Fibroblast of skin of right quadriceps (primary cell): ENCODE measurements at places on chromosomes 16 and 17.

DNA sequence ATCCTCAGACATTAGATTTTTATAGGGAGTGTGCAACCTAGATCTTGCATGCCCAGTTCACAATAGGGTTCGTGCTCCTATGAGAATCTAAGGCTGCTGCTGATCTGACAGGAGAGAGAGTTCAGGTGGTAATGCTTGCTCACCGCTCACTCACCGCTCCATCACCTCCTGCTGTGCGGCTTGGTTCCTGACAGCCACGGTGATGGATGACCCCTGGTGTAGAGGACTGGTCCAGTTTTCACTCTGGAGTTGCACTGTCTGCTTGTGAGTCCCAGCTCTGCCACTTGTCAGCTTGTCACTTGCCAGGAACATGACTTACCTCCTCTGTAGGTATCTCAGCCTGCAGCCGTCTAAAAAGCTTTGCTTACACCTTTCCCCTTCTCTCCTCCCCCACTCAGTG lies 214.6 kb downstream of the SNX29 start:
- no peak for DNase-seq

DNA sequence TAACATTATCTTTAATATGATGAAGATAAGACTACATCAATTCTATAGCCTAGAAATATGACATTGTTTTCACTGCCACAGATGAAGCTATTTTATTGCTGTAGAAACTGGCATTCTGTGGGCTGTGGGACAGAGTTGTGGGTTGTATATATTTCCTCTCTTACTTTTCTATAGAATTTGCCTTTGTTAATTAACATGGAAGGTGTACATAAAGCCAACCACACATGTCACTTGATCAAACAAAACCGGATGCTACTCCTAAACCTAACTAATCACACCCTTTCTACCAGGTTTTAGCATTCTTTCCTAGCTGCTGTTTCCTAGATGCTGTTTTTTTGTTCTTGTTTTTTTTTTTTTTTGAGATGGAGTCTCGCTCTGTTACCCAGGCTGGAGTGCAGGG lies 81.2 kb upstream of the ATP2A3 start:
- no peak for DNase-seq

DNA sequence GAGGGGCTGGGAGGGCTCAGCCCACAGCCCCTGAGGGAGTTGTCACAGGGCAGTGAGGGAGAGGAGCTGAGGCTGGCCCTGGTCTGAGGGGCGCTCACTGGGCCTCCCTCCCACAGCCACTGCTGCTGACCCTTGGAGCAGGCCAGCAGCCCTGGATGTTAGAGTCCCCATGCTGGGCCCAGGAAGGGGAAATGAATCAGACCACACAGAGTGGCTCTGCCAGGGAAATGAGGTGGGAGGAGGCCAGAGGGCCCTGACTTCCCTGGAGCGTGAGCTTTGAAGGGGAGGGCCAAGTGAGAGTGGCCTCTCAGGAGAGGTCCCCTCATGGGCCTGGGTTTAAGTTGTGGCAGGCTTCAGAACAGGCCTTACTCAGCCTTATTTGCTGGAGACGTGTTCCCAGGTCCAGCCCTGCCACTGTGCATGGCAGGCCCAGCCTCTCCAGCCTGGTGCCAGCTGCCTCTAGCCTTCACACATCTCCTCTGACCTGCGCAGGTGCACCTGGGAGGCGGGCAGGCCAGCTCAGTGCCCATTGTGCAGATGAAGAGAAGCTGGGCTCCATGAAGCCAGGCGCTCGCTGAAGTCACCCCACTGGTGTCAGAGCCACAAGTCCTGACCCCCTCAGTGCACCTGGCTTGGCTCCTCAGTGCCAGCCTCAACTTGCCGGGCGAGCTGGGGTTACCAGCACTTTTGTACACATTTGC lies 15.4 kb downstream of the GPT2 start:
- DNase-seq = no peak

- no peak for DNase-seq
Measured at GRCh38 chr17:17564896-17565295, 26.6 kb downstream of the PEMT start.

DNA sequence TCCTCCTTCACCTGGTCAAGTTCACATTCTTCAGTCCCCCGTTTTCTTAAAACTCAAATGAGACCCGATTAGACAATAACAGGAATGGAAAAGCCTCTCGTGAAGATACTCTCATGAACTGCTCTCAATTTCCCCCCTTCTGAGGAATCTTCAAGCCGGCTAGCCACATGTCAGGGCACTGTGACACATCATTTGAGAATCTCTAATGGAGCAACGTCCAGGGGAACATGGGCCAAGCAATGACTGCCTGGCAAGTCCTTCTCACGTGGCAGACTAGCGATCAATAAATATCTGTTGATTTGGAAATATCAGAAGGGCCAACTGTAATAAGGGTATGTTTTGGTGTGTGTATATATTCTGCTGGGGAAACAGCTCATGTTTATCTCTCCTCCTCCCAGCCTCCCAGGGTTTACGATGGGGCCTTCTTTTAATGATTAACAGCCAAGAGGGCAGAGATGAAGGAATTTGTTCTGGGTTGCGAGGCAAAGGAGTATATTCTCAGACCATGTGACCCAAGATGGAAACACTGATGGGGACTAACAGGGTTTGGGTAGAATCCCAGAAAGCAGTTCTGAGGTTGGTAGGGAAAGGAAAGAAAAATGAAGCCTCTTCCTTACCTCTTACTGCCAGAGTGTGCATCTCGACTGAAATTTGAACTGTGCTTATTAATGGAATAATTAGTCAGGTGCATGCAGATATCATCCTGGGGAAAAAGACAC lies 21.4 kb downstream of the TTLL6 start:
- peak; percentile 72 for DNase-seq

GRCh38 chr17:57676543-57676942 lies 68.6 kb downstream of the CCDC182 start:
- DNase-seq = no peak

DNA sequence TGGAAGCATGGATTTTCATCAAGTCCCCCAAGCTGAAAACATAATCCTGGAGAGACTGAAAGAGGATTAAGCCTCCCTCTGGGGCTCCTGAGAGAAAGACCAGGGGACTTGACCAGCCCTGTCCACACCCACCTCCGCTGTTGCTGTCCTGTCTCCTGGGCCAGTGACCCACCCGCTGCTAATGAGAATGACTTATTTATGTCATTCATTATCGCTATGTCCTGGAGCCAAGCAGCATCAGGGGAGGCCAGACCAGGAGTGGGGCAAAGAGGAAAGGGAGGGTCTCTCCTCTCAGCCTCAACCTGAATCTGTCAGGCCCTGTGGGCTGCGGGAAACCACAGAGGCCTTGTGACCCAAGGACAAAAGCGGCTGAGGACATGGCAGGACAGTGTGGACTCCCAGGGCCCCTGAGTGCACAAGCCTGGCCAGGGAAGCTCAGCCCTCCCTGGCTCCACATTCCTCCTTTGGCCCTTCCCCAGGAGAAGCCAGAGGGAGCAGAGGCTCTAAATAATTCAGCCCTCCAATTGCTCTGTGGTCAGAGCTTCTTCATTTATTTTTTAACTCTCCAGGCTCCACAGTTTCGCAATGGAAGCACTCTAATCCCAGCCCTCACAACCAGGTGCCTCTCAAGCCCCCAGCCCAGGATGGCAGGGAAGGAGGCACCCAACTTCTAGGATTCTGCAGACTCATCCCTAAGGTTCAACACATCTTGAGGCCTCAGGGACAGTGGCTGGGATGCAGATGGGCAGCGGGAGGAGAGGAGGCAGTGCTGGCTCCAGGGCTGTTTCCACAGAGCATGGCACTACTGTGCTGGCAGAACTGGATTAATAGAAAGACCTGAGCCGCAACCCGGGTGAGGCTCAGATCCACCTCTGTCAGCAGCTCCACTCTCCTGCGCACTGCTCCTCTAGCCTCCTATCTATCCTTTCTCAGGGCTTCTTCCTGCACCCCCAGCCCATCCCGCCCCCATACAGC lies 19.1 kb downstream of the CUEDC1 start:
- peak; percentile 65 for DNase-seq

- no peak for DNase-seq
Measured at GRCh38 chr16:48999044-48999443, 282.6 kb downstream of the CBLN1 start.

GRCh38 chr16:89828199-89828869 lies at the start of gene SPIRE2:
Gene SPIRE2 (plus strand): TSS chr16:89828475. CDS start chr16:89828551, 76 bp downstream.
- peak; percentile 69 for DNase-seq

- no peak for DNase-seq
Measured at GRCh38 chr16:10196999-10197398, 14.8 kb upstream of the GRIN2A start.

GRCh38 chr17:65278050-65278819 lies 141.1 kb downstream of the RGS9 start:
- DNase-seq = peak; percentile 67

DNA sequence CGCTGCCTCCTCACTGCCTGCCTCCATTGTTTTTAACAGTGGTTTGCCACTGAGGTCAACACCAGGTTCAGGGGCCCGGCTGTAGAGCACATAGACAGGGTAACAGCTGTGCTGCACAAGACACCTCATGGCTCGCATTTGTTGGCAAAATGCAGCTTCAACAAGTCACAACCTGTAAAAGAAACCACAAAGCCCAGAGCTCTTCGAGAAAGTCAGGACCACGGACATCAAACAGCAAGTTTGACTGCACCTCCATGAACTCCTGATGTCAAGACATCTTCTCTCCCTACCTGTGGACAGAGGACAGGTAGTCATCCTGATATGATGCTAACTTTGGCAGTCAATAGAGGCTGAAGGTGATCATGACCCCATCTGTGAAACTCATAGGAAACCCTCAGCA lies 142.4 kb upstream of the SOX9 start:
- DNase-seq = no peak

DNA sequence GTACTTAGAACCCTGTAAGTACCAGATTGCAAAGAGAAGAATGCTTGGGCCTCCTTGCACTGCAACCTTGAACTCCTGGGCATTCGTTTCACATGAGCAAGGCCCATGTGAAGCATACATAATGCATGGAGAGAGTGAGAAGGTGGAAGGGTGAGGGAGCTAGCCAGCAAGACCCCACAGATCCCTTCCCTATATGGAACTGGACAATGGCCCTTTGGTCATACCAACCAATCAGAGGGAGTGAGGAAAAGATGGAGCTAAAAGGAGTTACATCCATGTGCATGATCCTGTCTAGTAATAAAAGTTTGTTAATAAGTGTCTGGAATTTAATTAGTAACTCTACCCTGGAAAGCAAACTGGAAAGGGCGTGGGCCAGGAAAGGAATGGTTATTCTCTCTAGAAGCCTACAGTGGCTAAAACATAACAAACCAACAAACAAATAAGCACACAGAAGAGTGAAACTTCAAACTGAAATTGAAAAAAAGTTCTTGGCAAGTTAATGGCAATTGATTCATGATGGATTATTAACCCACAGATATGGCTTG lies 29.6 kb downstream of the DNAH3 start:
- DNase-seq = no peak

DNA sequence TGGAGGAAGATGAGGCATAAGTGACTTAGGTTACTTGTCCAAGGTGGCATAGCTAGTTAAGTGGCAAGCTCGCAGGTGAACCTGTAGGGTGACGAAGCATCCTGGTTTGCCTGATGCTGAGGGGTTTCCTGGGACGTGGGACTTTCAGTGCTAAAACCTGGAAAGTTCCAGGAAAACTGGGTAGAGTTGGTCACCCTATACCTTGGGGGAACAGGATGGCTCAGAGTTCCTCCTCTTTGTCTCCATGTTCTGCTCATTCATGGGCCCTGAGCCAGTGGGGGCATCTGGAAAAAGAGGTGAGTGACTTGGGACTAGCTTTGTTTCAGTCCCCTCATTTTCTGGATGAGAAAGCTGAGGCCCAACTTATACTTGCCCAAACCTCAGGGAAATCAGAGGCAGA lies 268.0 kb upstream of the N4BP1 start:
- no peak for DNase-seq

DNA sequence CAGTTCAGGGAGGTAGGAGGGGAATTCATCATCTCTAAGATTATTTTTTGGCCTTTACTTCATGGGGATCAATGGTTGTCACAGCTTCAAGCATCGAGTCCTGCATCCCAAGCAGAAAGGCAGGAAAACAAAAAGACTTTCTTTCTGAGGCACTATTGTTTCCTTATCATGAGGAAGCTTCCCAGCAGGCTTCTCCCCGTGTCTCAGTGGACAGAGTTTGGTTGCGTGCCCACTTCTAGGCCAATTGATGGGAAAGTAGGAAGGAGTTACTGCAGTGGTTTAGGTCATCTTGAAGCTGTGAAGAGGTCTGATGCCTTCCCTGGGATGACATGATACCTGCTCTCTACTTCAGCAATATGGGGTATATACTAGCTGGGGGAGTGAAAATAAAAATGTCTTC lies 175.3 kb upstream of the CDH13 start:
- DNase-seq = no peak

DNA sequence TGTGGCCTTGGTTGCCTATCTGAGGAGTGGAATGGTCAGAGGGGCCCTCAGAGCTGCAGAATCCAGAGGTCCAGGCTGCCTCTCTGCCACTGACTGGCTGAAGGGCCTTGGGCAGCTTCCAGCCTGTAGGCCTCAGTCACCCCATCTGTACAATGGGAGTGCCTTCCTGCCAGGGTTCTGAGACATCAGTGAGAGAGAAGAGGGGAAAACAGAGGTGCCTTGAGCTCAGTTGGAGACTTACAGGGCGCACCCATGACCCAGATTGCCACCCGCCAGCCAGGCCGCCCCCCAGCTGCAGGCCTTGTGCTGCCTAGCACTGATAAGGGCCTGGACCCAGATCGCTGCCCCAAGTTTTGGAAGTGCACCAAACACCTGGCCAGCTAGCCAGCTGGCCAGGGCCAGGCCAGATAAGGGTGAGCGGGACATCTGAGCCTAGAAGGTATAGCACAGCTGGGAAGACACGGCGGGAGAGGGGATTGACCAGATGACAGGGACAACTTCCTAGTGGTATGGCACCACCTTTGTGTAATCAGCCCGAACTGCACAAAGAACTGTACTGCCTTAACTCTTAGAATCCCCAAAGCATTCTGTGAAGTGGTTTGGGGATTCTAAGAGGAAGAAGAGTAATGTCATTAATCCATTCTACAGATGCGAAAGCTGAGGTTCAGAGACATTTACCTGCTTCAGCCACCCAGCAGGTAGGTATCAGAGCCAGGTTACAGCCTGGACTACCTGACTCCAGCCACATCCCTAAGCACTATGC lies 1.4 kb downstream of the SLC4A1 start:
- no peak for DNase-seq

DNA sequence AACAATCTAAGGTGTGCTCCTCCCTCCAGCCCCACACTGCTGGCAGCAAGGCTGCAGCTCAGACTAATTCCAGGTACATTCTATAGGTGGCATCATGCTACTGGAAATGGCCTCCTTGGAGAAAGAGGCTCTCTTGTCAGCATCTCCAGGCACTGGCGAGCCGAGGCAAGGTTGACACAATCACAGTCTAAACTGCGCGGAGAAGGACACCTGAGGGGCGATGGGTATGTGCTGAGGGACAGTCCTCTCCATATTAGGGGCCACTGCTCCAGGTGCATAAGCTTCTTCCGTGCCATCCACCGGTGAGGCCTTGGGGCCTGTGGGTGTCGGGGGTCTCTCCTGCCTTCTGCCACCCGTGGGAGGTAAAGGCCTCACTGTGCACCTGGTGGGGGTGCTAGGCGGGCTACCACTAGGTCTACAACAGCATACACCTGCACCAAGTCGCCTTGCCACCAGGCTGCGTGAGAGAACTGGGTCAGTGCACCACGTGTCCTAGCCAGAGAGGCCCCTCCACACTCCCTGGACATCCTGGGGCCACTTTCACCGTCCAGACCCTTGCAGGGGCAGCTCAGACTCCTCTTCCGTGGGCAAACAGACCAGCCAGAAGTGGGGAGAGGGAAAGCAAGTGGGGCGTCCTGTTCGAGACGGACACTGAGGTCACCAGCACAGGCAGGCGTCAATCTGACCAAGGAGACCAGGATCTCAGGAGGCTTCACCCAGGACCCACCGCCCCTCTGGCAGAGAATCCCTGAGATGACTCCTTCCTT lies 12.1 kb upstream of the CBX8 start:
- no peak for DNase-seq
